ENCODE measurements at places on chromosomes 12 and 14.

GRCh38 chr12:69278814-69279782 lies 39.7 kb downstream of the CPSF6 start:
- no peak for DNase-seq

DNA sequence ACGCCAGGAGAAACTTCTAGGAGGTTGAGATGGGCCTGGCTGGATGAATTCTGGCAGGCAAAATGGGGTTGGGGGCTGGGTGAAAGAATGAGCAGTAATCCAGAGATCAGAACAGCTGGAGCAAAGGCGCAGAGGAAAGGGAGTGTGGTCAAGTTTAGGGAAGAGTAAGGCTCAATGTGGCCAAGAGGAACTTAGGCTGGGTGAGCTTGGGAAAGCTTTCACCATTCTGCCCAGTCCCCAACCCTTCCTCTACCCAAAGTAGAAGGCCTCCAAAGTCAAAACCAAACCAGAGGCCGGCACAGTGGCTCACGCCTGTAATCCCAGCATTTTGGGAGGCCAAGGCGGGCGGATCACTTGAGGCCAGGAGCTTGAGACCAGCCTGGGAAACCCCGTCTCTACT lies 10.2 kb upstream of the RABGGTA start:
- DNase-seq = no peak

DNA sequence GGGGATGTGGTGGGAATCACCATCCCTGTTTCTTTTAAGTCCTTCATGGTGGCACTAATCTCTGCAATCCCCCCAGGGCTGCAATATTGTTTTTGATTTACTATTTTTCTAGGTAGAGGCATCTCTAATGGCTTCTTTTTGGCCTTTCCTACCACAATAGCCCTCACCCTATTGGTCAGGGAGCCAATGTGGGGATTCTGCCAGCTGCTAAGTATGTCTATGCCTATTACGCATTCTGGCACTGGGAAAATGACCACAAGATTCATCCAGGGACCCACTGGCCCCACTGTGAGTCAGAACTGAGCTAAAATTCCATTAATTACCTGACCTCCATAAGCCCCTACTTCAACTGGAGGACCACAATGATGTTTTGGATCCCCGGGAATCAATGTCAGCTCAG lies 15.9 kb upstream of the GLIPR1L2 start:
- no peak for DNase-seq

- DNase-seq = no peak
Measured at GRCh38 chr12:64218597-64218996, 3.5 kb downstream of the KICS2 start.

- DNase-seq = no peak
Measured at GRCh38 chr12:21764065-21764464, 10.4 kb downstream of the KCNJ8 start.

Measured in NCI-H1092 (cell line).